ENCODE measurements at places on chromosomes 7 and 10.

GRCh38 chr7:11784769-11785536 lies 47.0 kb downstream of the THSD7A start:
- DNase-seq: no peak

GRCh38 chr10:132296666-132297443 lies 10.9 kb downstream of the STK32C start:
- no peak for DNase-seq

- DNase-seq: no peak
These were observed 8.6 kb downstream of the KCNH2 start for GRCh38 chr7:150969475-150969874.

GRCh38 chr10:37856881-37857286 lies 526 bp downstream of the ZNF248 start:
- DNase-seq: no peak

GRCh38 chr10:129104266-129105045 lies 362.6 kb upstream of the MGMT start:
- DNase-seq: no peak

DNA sequence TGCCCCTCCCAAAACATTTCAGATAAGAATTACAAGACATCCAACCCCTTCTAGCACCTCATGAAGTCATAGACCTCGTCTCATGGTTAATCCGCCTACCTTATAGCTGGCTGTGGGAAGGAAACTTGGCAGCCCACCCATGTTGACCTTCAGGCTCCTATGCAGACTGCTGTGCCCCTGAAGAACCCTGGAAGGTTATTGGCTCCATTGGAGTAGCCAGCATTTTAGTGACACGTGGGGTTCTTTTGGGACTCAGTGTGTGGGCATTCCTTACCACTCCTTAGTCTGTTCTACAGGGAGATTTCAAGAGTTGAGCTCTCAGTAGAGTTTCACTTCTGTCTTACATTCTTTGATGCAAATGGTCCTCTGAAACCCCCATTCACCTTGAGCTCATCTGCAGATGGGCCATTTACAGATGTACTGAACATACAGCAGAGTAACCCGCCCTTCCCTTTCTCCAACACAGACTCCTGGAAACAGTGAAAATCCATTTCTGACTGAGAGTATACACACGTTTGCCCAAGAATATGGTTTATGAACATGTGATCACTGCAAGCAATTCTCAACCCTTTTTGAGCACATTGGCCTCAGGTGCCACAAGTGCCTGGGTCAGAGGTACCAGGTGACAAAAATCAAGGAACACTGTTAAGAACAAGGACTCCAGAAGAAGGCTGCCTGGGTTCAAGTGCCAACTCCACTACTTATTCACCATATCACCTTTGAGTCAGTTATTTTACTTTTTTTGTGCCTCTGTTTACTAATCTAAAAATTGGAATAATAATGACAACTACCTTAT lies 54.0 kb upstream of the HECW1 start:
- no peak for DNase-seq

DNA sequence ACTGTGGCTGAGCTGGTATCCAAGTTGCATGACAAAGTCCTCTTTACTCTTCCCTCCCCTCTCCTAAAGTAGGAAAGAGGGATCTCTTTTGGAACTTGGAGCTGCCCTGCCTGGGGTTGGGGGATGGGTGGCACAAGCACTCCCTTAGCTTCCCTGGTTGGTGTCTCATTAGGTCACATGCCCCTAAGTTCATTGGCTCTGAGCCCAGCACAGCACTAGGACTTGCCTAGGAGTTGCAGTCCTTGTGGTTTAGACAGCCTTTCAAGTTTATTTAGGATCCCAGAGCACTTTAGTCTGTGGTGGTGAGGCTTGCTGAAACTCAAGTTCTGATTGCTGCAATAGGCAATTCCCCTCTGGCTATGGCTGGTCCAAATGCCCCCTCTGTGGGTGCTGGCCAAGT lies 281.4 kb downstream of the NXPH1 start:
- DNase-seq: no peak

DNA sequence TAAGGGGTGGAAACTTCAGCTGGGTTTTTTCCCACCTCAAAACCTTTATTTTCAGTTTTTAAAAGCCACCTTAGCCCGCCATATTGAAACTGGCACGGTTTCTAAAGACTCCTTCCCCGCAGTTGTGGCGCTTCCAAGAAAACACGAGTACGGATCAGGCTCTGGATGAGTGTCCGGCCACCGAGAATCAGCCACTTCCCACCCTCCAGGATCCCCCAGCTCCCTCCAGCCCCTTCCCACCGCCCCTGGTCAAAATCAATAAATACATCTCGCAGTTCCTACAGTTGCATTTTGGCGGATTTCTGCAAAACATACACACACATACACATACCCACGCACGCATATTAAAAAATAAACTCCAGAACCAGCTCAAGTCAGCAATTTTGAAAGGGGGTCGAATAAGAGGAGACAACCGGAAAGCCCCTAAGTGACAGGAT lies 1.1 kb downstream of the SFMBT2 start:
- DNase-seq: no peak

GRCh38 chr7:135683609-135684008 lies 21.3 kb downstream of the STMP1 start:
- no peak for DNase-seq

GRCh38 chr10:86168256-86168655 lies 198.3 kb downstream of the GRID1 start:
- DNase-seq: no peak

DNA sequence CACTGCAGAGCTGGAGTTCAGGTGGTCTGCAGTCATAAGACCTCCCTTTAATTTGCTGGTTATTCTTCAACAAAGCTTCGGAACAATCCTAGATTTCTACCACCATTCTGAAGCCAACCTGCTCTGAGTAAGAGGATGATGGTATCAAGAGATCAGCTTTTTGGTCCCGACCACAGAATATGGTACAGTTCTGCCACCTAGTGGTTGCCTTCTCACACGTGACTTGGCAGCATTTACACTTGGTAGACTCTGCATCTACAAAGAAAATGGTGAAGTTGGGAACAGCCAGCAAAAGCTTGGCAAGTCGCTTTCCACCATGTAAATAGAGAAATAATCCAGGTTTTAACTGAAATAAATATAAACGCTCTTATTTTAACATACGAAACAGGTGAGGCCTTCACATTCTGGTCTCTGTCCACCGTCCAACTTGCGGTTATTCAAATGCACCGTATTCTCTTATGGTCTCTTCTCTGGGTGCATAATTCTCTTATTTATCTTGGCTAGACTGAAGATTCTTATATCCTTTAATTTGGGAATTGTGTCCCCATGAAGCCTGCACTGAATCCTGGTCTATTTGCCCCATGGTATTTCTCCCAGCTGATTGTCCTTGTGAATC lies 173.9 kb upstream of the GRM3 start:
- no peak for DNase-seq

DNA sequence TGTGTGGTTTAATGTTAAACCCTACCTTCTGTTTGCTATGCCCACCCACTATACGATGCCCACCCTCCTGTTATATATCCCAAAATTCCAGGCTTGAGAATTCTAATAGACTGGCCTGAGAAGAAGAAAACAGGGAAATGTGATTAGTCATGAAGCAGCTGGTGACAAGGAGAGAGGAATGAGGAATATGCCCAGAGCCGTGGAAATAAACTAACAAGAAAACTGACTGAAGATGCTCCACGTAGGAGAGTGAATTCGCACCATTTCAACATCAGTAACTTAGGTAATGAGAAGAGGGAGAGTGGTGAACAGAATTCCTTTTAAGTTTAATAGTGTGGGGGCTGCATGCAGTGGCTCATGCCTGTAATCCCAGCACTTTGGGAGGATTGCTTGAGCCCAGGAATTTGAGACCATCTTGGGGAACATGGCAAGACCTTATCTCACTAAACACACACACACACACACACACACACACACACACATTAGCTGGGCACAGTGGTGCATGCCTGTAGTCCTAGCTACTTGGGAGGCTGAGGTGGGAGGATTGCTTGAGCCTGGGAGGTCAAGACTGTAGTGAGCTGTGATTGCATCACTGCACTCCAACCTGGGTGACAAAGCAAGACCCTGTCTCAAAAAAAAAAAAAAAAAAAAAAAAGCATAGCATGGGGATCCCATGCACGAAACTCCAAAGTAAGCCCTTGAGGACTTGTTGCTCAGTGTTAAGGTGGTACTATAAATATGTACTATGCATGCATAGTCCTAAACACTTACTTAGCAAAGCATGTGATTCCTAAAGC lies 16.1 kb upstream of the SYPL1 start:
- no peak for DNase-seq

DNA sequence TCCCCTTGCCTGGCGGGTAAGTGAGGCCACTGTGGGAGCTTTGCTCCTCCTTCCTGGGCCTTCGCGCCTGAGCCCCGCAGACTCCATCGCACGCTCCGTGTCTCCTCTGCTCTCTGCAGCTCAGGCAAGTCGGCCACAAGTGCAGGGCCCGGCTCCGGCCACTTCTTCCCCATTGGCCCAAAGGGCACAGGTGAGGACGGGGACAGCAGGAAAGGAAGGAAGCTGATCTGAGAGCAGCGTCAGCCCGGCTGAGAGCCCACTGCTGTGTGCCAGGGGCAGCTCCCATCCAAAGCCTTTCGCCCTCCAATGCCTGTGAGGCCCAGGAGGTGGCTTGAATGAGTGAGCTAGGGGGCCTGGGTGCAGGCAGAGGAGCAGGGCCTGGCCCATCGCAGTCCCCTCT lies 33.7 kb upstream of the RHEB start:
- no peak for DNase-seq

DNA sequence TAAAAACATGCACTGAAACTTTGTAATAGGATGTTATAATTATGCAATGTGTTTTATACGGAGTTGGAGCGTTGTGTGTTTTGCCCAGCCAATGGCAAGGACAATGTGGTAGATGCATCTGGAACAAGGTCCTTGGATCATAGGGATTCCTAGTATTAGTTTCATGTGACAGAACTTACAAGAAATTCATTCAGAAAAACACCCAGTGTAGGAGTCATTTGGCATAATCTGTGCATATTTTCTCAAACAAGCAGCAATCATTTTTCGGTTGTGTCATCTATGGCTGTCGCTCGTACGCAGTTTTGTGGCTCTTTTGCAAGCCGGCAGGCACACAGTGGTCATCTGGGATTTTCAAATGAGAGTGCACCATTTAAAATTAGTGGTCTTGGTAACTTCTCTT lies 19.8 kb downstream of the CREB5 start:
- no peak for DNase-seq

DNA sequence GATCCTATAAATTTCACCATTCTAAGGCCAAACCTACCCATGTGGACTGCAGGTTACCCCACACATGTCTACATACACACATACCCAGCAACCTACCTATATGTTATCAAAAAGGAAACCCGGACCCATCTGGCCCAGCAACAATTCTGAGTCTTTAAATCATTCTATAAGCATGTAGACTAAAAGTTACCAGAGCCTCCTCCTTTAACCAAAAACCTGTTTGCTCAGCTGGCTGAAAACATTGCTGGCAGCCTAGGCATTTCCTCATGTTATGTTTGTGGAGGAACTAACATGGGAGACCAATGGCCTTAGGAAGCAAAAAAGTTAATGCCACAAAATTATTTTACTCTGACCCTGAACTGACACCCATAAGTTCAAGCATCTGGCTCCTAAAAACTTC lies 5.3 kb upstream of the ADCK2 start:
- no peak for DNase-seq

DNA sequence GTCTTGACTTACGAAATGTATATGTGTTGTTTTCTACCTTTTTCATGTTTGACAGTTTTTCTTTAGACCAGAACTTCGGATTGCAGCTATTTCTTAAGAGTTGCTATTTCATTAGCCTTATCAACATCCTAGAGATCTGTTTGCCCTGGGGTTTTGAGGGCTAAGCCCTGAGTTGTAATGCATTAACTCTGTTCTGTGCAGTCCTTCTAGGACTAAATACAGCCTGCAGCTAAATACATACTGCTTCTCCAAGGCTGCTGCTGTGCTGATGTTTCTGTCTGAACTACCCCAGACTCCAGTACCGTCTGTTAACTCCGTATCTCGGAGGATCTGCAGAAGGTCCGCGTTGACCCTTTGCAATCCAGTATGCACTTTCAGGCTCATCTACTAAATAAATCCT lies 26.5 kb downstream of the KIAA1217 start:
- no peak for DNase-seq

DNA sequence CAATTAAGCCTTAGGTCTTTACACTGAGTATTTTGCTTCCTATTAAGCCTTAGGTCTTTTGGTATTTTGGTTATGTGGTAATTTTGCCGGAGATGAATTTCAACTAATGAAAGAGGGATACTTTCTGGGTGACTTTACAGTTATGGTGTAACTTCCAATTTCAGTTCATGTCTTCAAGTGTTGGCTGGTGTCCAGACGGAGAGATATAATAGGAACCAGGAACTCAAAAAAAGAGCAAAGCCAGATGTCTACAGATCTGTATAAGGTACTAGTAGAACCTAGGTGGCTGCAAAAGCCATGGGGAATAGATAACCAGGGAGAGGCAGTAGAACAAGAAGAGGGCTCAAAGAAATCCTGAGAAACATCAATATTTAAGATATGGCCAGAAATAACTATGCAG lies 12.3 kb downstream of the ERCC6 start:
- no peak for DNase-seq

- DNase-seq: no peak
These were observed 417.5 kb upstream of the MGMT start for GRCh38 chr10:129049501-129049900.

GRCh38 chr10:67934336-67934735 lies 49.9 kb downstream of the SIRT1 start:
- DNase-seq: no peak

DNA sequence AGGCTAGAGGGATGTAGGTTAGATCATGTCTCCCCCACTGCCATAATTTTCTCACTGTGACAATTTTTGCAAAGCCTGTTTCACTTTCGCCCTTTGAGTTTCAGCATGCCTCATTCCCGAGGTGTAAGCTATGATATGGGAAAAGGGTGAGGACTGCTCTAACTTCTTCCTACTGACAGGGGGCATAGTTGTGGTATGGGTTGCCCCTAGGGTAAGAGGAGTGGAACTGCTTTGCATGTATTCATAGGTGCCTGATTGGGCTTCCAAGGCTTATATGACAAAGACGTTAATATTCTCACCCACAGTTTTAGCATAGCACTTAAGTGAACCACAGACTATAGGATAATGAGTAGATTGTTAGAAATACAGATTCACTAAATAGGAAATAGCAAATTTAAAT lies 148.7 kb downstream of the BBS9 start:
- no peak for DNase-seq

DNA sequence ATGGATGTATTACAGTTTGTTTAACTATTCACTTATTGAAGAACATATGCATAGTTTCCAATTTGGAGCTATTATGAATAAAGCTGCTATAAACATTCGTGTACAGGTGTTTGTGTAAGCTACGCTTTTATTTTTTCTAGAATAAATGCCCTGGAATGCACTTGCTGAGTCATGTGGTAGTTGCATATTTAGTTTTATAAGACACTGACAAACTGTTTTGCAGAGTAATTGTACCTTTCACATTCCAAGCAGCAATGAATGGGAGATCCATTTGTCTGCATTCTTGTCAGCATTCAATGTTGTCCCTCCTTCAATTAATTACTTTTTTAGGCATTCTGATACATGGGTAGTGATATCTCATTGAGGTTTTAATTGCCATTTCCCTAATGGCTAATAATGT lies 373.6 kb upstream of the GHITM start:
- DNase-seq: no peak

Measured in activated CD4-positive, alpha-beta T cell treated with anti-CD3 and anti-CD28 coated beads, Interleukin-2, amount 50 U/mL, for 24 hours (primary cell).